ENCODE measurements at places on chromosomes 11 and 22.
A peak's percentile ranks its signal among the peaks of the same experiment; 100 is the strongest.

DNA sequence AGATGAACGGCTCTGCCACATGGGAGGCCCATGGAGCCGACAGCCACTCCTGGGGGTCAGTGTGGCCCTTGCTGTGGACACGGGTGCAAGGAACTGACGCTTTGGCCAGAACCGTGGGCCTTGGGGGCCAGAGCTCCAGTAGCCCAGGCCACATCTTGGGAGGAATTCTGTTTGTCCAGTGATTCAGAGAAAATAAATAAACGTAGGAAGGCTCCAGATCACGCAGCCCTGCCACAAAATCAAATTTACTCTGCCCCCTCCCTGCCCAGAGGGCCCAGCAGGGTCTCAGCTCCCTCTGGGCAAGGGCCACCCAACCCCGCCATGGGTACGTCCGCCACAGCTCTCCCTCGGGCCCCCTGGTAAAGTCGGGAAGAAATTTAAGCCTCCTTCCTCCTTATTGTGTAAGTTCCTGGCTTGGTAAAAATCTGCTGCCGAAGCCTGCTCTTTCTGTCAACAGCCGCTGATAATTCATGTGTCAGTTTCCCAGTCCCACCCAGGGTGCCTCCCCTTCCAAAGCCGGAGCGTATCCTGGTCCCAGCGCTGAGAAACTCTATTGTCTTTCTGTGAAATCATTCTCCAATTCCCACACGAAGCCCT, 6.9 kb upstream of the MUC5AC start:
- DNase-seq = no peak

DNA sequence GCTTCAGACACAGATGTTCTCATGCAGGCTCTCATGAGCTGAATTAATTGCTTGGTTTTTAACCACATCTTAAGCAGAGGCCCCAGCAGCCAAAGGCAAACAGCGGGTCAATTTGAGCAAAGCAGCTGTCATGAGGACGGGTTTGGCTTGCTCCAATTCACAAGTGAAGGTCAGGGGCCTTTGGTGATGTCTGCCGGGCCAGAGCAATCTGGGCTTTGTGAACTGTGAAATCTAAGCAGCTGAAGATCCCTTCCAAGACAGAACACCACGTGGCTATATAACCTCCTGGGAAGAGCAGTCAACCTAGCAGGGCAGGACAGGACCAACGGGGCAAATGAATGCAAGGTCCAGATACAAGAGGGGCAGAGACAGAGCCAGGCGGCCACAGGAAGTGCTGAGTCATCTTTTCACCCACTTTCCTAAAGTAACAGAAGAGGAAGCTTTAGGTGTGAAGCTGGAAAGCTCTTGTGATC, 187.3 kb upstream of the B3GAT1 start:
- DNase-seq = no peak

DNA sequence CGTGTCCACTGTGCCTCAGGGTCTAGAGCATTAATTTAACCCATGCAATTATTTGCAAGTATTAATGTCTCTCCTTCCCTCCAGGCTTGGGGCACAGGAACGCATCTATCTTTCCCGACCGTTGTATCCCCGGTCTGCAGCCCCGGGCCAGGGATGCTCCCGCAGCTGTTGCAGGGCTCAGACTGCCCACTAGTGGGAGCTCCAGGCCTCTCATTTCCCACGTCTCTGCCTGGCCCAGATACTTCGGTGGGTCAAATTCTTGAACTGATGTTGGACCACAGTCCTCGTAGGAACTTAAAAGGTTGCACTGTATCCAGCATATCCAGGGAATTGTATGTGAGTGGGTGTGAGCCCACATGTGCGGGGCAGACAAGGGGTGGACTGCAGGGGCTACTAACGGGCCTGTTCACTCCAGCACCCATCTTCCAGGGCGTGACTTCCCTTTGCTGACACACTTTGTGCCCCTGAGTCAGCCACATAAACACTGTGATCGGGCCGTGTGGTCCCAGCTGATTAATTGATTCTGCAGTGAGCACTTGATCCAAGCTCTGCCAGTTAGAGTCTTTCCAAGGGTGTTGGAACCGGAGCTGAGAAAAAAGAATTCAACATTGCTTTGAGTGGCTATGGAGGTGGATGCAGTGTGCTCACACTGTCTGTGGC, 451.3 kb downstream of the TBC1D22A start:
- no peak for DNase-seq

- DNase-seq = no peak
Measured at GRCh38 chr11:32840587-32840986, 10.9 kb downstream of the PRRG4 start.

- peak; percentile 37 for DNase-seq
Measured at GRCh38 chr22:46971099-46971763, 208.8 kb downstream of the TBC1D22A start.

DNA sequence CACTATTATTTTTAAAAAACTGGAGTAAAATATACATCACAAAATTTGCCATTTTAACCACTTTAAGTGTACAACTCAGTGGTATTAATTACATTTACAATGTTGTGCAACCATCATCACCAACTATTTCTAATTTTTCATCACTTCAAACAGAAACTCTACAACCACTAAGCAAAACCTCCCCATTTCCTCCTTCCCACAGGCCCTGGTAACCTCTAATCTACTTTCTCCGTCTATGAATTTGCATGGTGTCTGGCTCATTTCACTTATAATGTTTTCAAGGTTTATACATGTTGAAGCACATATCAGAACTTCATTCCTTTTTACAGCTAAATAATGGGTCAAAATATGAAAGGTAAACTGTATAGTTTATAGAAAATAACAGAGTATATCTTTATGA, 24.4 kb downstream of the DDI1 start:
- DNase-seq = no peak

DNA sequence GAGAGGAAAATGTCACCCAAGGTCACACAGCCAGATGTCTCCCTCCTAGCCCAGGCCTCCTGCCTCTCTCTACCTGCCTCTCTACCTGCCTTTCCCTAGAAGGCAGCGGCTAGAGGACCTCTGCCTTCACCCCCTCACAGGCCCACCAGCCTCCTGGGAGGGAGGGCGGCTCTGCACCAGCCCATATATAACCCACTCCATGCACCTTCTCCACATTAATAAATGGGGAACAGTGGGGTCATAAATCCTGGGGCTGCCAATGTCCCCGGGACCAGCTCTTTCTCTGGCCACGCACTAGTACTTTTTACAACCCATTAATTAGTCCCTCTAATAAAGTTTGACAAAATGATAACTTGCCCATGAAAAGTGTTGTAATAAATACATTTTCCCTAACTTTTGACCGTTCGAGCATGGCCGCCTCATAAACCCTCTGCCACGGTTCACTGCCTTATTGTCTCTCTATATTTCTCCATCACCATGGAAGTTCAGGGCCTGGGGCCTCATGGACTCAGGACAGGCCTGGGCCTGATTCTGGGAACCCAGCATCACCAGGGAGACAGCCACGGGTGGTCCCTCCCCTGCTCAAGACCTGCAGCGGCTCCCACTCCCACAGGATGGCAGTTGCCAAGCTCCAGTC, 102.1 kb downstream of the MN1 start:
- peak; percentile 74 for DNase-seq

- no peak for DNase-seq
Measured at GRCh38 chr22:42959576-42960509, 55.1 kb downstream of the PACSIN2 start.

GRCh38 chr11:116893906-116894305, 56.5 kb upstream of the APOA1 start:
- no peak for DNase-seq

GRCh38 chr22:29374401-29374800, 14.0 kb downstream of the AP1B1 start:
- DNase-seq = no peak

DNA sequence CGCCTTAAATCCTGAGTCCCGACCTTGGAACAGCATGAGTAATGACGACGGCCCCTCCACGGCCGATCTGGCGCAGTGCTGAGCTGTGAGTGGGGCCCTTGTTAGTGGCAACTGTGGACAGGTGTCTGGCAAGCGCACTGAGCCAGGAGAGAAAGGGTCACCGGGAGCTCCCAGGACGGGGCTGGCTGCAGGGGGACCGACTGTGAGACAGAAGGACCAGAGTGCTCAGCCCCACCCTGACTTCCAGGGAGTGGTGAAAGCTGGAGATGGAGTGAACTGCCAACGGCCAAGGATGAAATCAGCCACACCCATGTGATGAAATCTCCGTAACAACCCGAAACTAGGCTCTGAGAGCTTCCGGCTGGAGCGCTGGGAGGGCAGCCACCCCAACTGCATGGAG, 228.6 kb downstream of the BRD1 start:
- no peak for DNase-seq

DNA sequence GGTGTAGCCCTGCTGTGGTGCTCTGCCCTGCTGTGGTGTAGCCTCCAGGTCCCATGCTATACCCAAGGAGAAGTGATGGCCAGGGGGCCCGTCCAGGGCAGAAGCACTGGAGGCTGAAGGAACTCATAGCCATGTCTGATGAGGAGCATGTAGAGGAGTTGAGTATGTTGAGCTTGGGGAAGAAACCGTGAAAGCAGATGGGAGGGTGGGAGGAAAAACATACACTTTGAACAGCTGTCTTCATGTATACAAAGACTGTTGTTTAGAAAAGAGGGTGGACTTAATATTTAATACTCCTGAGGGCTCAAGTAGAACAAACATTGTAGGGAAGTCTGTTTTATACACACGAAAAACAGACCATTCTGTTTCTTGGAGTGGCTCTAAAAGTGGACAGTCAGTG, 26.6 kb upstream of the TTC12 start:
- DNase-seq = no peak

DNA sequence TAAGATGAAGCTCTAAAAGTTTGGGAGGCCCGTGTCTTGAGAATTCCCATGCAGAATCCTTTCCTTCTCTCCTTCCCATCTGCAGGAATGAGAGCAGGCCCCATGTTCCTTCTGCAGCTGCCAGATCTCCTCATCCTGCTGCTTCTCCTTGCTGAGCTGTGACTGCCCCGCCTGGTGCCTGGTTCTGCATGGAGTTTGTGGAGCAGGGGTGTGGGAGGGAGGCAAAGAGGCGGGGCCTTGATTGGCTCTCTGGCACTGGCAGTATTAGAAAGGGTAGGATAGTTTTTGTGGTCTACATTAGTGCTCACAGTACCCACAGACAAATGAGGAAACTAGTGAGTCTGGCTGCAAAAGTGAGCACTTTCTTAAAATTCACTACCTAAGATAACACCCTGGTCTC, 91.1 kb upstream of the CLPB start:
- DNase-seq = no peak

DNA sequence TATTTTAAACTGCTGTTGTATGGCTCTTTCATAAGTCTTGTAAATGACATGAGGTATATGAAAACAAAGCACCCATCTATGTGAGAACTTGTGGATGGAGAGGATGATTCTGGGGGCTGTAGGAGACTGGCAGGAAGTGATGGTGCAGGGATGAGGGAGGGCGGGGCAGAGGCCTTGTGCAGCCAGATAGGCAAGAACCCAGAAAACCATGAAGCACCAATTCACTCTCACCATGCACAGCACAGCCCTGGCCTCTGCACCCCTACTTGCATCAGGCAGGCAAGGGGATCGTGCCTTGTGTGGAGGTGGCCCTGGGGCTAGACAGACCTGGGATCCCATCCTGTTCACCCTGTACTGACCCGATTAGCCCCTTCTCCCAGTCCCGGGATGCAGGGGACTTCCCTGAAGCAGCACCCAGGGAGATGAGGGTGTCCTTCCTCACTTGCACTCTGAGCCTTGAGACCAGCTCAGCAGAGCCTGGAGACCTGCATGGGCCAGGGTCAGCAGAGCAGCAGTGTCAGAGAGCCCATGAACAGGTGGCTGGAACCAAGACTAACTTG, 85.5 kb downstream of the MORC2 start:
- DNase-seq = no peak

DNA sequence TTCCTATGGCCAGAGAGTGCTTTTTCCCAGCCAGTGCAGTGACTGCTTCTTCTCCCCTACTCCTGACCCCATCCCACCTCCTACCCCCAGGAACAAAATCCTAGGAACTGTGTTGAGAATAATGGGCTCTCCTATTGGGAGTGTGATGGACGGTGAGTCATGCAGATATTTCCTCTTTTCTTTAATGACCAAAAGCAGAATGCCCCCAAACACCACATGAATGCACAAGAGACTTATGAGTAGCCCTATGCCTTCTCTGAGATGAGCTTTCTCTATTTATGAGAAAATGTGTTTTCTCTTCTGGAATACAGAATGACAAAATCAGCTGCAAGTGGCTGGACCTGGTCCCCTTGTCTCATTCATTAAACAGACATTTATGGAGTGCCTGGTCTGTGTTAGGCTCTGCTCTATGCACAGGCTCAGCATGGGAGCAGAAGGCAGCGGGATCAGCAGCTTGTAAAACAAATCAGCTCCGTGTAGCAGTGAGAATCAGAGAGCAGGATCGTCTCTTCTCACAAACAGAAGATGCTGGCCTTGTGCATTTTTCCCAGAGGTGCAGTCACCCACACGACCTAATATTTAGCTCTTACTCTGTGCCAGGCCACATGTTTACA, 47.5 kb upstream of the GALNT18 start:
- DNase-seq = no peak

GRCh38 chr11:62592989-62593421, 1.7 kb upstream of the TUT1 start:
- DNase-seq = no peak

DNA sequence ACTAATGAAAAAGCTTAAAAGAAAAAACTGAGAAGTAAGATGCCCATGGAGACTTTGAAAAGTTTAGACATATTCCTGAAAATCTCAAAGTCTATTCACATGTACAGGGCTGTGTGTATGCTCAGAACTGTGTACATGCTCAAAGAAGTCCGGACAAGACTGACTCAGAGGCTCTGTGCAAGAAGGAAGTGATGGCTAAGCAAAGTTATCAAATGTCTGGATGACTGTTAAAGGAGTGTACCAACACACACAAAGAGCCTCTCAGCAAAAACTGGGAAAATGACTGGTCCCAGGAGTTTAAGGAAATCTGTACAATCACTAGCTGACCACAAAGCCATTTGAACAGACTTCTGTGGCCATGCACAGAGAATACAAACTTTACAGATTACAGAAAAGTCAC, 33.1 kb upstream of the ARHGAP32 start:
- DNase-seq = no peak

- no peak for DNase-seq
Measured at GRCh38 chr11:61369372-61370348, 7.5 kb downstream of the TMEM138 start.
